ENCODE measurements at places on chromosomes 13 and 19.
A peak's percentile ranks its signal among the peaks of the same experiment; 100 is the strongest.

DNA sequence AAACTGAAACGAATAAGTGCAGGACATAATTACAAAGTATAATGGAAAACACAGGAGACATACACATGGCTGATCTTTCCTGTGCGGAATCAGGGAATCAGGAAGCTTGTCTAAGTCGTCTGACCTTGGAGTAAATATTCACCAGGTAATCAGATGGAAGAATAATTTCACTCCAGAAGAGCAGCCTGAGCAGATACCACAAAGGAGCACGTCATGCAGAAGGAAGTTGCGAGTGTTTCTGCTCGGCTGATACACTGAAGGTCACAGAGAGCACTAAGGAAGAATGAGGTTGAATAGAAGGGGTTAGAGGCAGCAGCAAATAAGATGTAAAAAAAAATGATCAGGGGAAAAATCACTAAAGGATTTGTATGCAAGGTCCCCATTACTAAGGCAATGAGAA is 122.3 kb upstream of the GPC6 start:
- H3K27me3 ChIP-seq = no peaks in the 10 kb centered on the region
- no peaks in the 10 kb centered on the region for H3K4me1 ChIP-seq
- H3K27ac ChIP-seq = no peak overlapping the region
- no peak for DNase-seq
- H3K36me3 ChIP-seq = no peaks in the 10 kb centered on the region

- H3K27ac ChIP-seq = no peak overlapping the region
- no peak overlapping the region for H3K4me3 ChIP-seq
- H3K4me1 ChIP-seq = no peaks in the 10 kb centered on the region
- H3K36me3 ChIP-seq = peaks cover 43% of the 10 kb centered on the region
- DNase-seq = no peak
- H3K27me3 ChIP-seq = no peaks in the 10 kb centered on the region
Observed at GRCh38 chr13:26628706-26629105, 71.2 kb downstream of the WASF3 start.

DNA sequence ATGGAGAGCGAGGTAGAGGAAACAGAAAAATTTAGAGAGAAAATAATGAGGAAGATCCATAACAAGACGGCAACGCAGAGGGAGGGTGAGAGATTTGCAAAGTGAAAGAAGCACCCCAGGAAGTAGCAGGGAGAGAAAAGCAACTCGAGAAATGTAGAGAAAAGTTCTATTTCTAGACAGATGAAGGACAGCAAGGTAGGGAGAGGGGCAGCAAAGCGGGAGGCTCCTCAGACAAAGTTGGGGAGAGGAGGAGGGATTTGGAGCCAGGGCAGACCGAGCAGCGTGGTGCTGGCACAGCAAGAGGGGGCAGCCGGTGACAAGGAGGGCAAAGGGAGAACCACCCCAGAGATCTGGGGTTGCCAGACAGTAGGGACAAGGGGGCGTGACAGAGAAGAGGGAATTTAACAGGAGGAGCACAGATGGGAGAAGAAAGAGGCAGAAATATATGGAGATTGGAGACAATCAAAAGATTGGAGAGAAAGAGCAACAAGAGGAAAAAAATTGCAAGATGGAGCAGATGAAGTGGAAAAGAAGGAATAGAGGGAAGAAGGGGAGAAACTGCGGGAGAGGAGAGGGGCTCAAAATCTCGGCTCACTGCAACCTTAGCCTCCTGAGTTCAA is 989 bp downstream of the ZNF766 start:
- peak overlapping the region; percentile 93 for H3K4me3 ChIP-seq
- H3K27ac ChIP-seq = peak overlapping the region; percentile 98
- H3K36me3 ChIP-seq = peaks cover 22% of the 10 kb centered on the region
- peaks cover 20% of the 10 kb centered on the region for H3K4me1 ChIP-seq
- peak; percentile 42 for DNase-seq

GRCh38 chr13:109919715-109920375 is 133.5 kb upstream of the IRS2 start:
- no peak for DNase-seq
- H3K36me3 ChIP-seq = no peaks in the 10 kb centered on the region
- H3K27me3 ChIP-seq = no peaks in the 10 kb centered on the region
- peak overlapping the region; percentile 33 for H3K27ac ChIP-seq
- peaks cover 20% of the 10 kb centered on the region for H3K4me1 ChIP-seq

DNA sequence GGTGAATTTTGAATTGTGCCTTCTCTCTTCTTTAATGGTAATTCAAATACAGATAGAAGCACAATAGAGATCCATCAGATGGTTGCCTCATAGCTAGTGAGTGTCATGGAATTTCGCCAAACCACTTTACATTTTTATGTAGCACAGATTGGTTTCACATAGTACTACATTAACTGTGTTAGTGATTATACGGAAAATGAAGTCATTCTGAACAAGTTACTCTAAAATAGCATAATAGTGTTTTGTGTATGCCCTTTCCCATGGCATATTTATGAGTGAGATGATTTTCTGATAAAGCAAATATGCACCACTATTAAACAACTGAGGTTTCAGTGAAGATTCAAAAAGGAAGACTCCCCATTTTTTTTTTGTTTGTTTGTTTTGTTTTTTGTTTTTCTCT is 1623.5 kb downstream of the PCDH9 start:
- peaks cover 17% of the 10 kb centered on the region for H3K4me1 ChIP-seq
- H3K4me3 ChIP-seq = no peak overlapping the region
- H3K27me3 ChIP-seq = no peaks in the 10 kb centered on the region
- H3K36me3 ChIP-seq = peaks cover 3% of the 10 kb centered on the region
- no peak overlapping the region for H3K27ac ChIP-seq
- DNase-seq = no peak

All from mesothelial cell of epicardium (in vitro differentiated cells).